ENCODE measurements at places on chromosomes 11 and 22.

DNA sequence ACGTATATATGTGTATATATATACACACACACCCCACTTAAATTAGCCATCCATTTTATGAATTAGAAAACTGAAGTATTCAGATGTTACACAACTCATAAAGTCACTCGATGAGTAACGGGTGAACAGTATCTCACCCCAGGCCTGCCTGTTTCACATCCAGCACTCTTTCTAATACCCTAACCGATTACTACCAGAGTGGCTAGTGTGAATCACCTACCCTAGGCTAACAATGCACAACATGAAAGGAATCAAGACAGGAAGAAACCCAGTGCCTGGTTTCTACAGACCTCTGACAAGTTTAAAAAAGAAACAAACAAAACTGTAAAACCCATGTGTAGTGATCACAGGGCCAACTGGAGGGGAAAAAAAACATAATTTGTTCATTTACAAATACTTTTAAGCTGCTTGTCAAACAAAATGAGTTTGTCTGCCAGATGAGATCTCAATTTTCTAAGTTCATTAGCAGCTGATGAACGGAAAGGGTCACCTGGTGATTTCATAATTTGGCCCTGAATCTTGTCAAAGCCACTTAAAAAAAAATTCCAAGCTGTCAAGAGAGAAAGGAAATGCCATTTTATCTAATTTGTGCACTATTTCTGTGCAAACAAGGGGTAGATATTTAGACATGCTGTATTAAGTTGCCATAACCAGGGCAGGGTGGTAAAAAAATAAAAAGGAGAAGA is 134.8 kb downstream of the LARGE1 start:
- no peak for DNase-seq

DNA sequence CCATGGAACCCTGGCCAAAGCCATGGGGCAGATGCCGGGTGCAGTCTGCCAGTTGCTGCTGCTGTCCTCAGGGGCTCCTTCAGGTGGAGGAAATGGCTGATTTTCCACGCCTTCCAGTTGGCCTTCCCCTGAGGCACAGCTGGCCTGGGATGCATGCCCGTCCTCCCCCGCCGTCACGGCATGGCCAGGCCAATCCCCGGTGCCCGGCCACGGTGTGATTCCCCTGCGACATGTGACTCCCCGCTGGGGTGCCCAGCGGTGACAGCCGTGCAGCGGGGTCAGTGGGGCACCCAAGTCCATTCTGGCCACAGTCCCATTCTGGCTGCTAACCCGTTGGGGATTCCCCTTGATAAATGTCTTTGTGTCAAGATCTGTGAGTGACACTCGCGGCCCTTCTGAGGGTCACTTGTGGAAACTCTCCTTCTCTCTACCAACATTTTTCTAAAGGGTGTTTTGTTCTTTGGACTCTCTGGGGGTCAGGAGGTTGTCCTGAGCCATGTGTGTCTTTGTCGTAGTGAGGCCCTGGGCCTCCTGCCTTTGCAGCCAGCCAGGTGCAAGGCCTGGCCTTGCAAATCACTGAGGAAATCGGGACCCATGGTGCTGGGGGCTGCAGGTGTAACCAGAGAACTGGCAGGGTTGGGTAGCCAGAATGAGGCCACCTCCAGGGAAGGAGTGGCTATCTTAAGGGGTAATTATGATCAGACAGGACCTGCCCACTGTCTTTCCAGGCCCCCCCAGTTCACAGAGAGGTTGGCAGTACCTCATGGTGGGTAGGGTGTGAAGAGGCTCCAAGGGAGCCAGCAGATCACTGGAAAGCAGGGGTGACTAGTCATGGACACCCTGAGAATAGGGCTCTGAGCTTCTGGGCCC is 37.1 kb downstream of the KCNQ1OT1 start:
- DNase-seq: no peak

DNA sequence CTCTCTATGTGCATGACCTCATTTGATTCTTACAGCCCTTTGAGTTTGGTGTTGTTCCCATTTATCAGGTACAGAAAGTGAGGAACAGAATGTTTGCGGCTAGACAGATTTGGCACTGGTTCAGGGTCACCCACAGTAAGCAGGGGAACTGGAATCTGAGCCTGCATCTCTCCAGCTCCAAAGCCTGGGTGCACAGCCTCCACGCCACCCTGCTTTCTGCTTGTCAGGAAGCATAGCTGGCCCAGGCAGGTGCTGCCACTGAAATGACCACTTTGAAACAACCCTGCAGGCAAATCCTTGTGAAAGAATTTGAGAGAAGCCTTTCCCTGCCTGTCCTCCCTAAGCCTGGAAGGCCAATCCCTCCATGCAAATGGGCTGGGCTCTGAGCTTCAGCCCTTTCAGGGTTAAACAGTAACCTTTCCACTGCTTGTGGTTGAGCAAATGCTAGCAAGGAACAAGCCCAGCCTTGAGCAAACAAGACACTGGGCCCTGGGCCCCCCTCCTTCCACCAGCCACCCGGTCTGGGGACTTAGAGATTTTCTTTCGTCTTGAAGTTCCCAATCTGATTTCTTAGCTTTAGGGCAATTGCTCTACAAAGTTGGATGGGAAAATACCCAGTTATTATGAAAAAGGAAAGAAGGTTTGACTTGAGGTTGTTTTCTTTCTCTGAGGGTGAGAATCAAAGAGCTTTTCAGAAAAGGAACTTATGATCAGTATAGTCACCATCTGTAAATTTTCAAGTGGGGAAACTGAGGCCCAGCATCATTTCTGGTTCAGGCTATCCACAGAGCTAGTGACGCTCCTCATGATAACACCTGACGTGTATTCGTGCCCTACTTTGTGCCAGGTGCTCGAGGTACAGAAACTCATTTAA is 19.4 kb downstream of the EHF start:
- DNase-seq: no peak

- DNase-seq: peak; percentile 46
Observed at GRCh38 chr11:57426929-57427726, at the start of gene SLC43A3. SLC43A3 (minus strand) TSS chr11:57427121; CDS start chr11:57426172, 949 bp downstream.

DNA sequence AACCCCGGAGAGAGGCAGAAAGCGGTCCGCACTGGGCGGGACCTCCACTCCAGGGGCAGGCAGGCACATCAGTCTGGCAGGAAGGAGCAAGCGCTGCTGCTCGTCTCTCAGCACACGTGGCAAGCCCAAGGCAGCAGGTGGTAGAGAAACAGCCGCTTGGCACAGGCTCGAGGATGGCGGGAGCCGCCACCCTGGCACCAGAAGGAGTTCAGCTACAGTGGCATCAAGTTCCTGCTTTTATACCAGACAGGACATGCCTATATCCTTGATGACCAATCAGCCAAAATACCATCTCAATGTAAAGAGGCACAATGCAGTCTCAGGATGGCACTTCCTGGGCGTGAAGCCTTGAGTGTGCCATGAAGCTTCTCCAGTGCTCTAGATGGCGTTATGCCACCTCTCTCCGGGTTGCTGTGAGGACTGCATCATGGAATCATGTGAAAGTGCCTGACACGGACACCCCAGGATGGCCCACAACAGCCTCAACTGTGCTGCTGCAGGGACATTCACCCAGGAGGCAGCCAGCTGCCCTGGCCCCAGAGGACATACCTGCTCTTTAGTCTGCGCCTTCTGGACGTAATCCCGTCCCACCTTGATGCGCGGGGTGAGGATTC is 64.8 kb downstream of the APOL1 start:
- no peak for DNase-seq

DNA sequence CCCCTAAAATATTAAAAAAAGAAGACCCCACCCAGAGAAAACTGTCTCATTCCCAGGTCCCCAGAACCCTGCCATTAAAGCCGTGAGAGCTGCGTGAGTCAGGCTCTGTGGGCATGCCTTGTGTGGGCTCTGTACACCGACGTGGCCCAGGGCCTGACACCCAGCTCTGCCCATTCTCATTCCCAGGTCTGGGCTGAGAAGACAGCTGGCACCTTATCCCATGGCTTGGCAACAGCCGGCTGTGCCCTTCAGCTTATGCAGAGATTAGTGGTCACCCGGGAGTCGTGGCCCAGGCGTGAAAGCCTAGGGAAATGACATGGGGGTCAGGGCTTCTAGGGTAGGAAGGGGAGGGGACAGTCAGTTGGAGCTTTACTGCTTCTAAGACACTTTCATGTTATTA is 31.9 kb downstream of the OTOG start:
- DNase-seq: no peak

GRCh38 chr11:28739489-28740280 is 631.5 kb downstream of the METTL15 start:
- no peak for DNase-seq

- no peak for DNase-seq
Observed at GRCh38 chr11:94130298-94131046, 1.8 kb downstream of the PANX1 start.

DNA sequence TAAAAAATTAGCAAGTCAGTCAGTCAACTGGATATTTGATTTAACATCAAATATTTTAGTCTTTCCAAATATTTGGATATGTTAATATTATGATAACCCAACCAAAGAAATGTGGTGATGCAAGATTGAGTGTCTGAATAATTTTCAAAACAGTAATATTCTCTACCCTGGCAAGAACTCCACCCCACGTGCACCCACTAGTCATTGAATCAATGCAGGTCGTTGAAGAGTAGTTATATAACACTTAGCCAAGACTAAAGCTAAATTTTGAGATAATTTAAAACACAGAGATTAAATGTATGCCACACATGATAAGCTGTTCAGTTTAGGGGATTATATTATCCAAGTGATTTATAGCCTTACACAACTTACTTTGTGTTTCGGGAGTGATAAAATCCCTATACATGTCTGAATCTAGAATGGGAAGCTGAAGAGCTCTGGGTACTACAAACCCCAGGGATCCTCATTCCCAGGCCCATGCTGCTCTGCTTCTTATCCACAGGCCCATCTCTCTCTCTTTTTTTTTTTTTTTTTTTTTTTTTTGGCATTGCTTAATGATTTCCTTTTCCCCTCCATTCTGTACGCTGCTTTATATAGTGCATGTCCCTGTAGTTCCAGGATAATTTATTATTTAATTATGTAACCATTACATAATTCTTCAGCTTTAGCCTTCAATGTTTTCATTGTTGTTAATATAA is 392.9 kb downstream of the NTM start:
- no peak for DNase-seq

- DNase-seq: no peak
Observed at GRCh38 chr11:85431319-85431718, 195.8 kb downstream of the DLG2 start.

All from pons (tissue), 1 donor.